ENCODE measurements at places on chromosomes 2 and 18.

DNA sequence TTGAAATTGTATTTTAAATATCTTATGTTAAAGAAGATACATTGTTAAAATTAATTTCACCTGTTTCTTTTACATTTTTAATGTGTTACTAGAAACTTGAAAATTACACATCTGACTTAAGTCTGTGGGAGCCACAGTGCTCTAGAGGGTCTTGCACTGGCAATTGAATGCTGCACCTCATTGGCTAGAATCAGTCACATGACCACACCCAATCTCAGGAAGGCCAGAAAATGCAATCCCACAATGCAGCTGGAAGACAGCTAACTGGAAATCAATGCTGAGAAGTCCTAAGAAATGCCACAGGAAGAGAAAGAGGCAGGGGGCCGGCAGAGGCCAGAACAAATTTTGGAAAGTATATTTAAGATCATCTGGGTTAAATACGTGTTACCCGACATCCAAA, 189.2 kb upstream of the POU3F3 start:
- no peak for DNase-seq

DNA sequence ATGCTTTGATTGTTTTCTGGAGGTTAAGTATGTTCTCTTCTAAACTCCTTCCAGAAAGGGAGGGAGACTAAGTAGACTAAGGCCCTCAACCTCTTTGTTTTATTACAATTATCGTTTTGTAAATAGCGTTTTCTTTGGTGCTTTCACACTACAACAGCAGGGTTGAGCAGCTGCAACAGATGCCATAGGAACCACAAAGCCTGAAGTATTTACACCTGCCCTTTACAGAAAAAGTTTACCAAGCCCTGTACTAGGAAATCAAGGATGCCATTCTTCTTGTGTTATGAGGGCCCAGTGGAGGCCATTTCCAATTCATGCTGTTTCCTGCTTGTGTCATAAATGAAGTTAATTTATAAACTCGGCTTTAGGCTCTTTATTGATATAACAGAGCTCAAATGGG, 914.8 kb downstream of the DCDC2C start:
- DNase-seq = no peak

GRCh38 chr2:191243154-191243553, 2.0 kb upstream of the MYO1B start:
- no peak for DNase-seq

DNA sequence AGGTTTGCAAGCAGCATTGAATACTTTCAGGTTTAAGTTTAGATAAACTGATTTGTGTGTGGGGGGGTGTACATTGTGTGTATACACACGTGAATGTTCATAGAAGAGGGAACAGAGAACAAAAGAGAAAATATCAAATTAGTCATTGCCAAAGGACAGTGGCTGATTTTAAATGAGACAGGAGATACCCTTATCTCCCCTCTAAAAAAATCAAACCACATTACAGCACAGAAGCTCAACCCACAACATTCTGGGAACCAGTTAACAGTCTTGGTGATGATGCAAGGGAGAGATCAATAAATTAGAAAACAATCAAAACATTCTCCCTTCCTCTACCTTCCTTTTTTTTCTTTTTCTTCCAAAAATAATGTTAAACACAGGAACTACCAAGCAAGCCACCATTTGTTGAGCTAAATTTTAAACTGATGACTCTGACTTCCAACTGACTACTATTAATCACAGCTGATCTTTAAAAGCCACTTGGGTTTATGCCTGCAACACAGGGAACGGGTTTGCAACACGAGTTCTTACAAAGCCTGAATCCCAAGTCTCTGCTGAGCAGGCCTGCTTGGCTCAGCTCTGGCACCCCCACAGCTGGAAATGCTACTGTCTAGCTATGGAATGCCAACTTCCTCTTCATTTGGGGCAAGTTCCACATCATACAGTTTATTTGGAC, 119.2 kb upstream of the ACVR1C start:
- no peak for DNase-seq
